ENCODE measurements at places on chromosomes 1 and 21. TPM values are rescaled to one million over a fixed set of nuclear protein-coding genes. Genes with fewer than 3 reads are reported as not detected.

The FCRLB gene
- not detected for total RNA-seq

The RHEX gene
- 4.1 TPM for total RNA-seq

The CR2 gene
- 2.2 TPM for total RNA-seq

The OR14K1 gene
- total RNA-seq: not detected

The PTPRC gene
- total RNA-seq: 67.7 TPM

The ERICH3 gene
- 2.4 TPM for total RNA-seq
